ENCODE measurements at places on chromosomes 5 and 9.

DNA sequence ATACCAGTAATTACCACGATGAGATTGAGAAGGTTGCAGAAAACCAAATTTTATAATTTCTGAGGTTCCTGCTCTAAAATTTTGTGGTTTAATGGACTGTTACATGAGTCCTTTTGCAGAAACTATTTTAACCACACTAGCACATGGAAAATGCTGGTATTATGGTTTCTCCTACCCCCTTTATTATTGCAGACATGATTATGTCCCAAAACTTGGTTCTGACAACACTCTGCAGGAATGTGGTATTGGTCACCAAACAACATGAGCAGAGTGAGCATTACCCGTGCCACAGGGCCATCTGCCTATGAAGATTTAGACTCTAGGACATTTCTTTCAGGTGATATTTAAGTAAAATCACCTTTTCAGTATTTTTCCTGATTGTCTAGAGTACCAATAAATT, 2.8 kb upstream of the ECM2 start:
- DNase-seq = no peak

DNA sequence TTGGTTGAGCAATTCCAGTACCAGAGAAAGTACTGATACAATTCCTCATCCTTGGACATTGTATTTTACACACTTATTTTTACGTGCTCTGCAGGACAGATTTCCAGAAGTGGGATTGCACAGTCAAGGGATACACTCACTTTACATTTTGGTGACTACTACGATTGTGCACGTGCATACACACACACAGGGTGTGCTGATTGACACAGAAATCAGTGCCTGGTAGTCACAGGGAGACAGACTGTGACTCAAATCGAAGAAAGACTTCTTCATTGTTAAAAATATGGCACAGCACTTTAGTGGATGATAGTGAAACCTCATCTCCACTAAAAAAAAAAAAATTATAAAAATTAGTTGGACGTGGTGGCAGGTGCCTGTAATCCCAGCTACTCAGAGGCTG, 1.5 kb downstream of the GARIN3 start:
- DNase-seq = no peak

GRCh38 chr9:94809778-94810177, 83.3 kb downstream of the AOPEP start:
- DNase-seq = no peak

DNA sequence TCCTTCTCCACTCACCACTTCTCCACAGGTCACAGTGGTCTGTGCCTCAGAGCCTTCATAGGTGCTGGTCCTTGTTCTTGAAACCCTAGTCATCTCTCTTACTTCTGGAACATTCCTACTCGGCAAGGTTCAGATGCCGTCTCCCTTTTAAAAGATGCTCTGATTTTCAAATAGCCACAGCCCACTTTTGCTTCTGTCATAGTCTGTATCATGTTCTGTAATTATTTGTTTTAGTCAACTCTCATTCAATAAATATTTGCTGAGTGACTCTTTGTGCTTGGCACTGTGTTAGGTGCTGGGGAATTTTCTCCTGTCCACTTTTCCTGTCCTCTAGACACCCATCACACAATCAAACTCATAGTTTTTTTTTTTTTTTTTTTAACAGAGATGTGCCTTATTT, 181.3 kb upstream of the IL12B start:
- no peak for DNase-seq

- no peak for DNase-seq
These were observed 71.2 kb downstream of the RAB24 start for GRCh38 chr5:177232358-177232757.

- no peak for DNase-seq
These were observed 41.9 kb downstream of the HSDL2 start for GRCh38 chr9:112421771-112422222.

DNA sequence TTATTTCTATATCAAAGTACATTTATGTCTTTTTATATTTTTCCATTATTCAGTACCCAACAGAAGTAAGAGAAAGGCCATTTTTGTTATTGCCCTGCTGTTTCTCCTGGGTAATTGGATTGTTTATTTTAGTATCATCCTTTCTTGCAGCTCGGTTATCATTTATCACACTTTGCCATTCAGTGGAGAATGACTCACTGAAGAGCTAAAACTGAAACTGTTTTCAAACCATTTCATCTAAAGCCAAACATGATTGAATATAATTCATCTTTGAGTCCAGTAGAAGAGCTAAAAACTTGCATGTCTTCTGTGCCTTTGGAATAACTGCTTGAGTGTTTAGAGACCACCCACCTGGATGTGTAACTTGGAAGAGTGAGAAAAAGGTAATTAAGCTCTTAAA, 139.5 kb upstream of the PRDM9 start:
- DNase-seq = no peak

- DNase-seq = no peak
These were observed 12.0 kb upstream of the OLFM1 start for GRCh38 chr9:135075234-135076142.

DNA sequence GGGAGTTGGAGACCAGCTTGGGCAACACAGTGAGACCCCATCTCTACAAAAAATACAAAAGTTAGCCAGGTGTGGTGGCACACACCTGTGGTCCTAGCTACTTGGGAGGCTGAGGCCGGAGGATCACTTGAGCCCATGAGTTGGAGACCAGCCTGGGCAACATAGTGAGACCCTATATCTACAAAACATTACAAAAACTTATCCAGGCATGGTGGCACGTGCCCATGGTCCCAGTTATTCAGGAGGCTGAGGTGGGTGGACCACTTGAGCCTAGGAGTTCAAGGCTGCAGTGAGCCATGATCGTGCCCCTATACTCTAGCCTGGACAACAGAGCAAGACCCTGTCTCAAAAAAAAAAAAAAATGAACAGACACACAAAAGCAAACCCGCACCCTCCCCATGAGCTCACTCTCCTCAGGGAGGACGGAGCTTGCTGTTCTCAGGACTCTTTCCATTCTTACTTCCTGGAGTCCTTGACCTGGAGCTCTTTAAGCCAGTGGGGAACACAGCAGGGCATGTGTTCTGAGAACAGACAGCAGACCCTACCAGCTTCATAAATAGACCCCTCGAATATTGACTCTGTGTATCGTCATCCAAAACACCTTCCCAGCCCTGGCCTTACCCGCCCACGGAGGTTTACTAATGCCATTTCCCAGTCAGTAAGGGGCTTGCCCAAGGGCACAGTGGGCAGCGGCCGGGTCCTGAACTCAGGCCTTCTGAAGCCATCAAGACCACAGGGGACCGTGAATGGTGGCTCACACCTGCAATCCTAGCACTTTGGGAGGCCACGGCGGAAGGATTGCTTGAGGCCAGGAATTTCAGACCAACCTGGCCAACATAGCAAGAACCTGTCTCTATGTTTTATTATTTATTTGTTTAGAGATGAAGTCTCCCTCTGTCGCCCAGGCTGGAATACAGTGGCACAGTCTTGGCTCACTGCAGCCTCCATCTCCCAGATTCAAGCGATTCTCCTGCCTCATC, 11.1 kb downstream of the PTGES2 start:
- DNase-seq = no peak

- DNase-seq = no peak
These were observed 162.6 kb downstream of the CPLANE1 start for GRCh38 chr5:37086466-37087173.

DNA sequence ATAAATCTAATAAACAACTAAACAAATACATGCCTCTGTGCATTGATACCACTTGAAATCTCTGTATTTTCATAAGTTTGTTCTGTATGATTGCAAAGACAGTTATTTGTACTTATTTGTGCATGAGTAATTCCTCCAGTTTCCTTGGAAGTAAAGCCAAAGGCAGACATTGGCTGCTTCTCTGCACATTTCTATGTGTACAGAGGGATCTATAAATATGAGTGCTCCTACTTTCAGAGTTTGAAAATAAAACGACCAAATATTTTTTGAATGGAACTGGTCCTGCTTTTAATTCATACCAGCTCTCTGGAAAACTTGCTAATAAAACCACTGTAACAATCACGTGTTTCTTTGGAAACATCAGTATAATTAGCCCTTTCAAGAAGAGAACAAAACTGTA, 306.5 kb downstream of the MAN2A1 start:
- DNase-seq = no peak

DNA sequence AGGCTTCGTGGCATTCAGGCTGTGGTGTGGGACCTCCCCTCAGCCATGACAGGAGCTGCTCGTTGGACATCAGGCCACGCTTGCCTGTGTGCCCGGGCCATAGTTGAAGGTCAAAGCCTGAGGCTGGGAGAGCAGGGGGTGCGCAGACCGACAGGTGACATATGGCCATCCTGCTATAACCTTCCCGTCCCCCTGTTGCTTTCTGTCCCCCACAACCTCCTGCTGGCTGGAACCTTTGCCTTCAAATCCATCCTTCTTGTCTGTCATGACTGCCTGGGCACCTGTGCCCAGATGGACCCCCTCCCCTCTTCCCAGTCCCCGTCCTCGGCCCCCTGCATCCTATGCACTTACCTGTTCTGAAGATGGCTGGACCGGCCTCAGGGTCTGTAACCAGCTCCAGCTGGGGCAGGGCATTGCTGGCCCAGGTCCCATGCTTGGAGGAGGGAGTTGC, 83.2 kb downstream of the WNK2 start:
- DNase-seq = no peak

- DNase-seq = no peak
These were observed 185.3 kb downstream of the SLIT3 start for GRCh38 chr5:169115461-169116124.

DNA sequence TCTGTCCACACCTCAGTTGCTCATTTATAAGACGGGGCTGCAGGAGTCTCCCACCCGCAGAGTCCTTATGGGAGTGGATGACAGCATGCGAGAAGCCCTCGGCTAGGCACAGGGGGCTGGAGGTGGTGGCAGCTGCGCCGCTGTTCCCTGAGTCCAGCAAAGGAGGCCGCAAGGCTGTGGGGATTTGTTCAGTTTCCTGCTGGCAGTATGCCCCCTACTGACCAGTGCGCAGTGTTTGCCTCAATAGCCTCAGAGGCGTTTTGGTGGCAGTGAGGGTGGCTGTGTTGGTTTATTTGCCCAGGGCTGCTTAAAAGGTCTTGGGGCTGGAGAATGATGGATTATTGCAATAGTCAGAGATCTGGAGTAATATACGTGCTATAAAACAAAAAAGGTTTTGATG, 176.3 kb upstream of the OTULINL start:
- no peak for DNase-seq

- no peak for DNase-seq
These were observed 67.8 kb downstream of the ENTREP1 start for GRCh38 chr9:69392826-69393225.

DNA sequence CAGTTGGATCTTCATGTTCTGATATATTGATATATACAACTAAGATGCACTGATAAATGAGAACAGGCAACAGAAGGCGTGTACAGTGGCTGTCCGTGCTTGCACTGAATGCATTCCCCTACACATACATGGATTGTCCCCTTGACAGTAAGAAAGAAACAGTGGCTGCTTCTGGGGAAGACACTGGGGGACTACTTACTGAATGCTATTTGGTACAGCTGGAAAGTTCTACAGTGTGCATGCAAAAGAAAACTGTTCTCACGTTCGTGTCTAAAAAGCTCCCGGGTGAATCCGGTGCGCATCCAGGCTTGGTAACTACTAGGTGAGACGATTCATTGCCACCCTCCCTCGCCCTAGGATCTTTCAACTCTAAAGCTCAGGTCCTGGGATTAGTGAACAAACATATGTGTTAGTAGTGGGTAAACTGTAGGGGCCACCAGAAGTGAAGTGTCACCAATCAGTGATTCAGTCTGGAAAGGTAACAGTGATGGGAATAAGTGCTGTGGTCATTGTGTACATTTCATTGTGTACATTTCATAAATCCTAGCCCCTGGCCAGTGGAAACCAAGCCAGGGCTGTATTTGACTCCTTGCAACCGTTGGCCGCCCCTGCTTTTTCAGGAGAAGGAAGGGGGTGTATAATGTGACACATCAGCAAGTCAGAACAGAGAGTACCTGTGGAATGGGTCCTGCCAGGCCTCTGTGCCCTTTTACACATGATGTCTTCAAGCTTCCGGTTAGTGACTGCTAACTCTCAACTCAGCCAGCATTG, 46.3 kb upstream of the BOD1 start:
- DNase-seq = no peak

DNA sequence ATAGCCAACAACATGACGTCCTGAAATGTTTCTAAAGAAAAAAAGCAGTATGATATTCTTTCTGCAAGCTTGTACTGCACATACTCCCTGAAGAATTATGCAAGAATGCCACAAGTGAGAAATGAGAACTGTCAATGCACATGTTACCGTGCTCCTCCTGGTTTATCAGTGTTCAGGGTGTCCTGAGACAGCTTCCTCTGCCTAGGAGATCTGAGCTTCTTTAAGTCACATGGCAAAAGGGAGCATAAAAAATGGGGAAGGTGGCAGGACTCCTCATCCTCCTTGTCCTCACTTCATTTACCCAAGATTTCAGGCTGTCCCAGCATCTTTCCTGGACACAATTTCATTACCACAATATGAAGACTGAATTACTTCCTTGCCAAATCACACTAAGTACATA, 238.2 kb downstream of the GLIS3 start:
- no peak for DNase-seq

- DNase-seq = no peak
These were observed 46.5 kb upstream of the TNFAIP8 start for GRCh38 chr5:119309326-119309725.

DNA sequence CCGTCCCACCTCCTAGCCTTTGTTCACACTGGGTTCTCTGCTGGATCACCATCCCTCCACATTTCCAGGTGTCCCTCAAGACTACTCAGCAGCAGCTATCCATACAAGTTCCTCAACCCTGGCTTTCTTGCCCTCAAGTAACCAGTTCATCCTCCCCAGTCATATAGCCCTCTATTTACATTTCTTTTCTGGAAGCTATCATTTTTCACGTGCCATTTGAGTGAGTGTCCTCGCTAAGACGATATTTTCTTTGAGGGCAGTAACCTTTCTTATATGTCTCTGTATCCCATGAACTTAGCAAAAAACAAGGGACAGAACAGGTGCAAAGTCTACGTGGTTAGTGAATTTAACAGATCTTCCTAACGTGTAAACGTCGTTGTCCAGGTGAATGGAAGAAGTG, 29.6 kb upstream of the KCNMB1 start:
- no peak for DNase-seq

DNA sequence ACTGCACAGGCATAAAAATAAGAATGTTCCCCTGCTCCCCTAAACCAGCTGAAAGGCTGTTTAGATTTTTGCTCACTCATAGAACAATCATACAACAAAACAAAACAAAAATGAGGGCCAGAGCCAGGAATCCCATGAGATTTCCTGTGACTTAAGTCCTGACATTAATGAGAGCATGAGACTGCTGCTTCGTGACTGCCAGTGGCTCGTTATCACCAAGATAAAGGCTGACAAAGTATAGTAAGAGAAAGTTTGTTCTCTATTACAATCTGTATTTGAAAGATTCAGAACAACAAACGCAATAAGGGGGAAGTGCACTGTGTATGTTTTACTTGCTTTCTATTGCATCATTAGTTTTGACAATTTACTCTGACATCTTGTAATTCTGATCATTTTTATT, 837.1 kb upstream of the C9orf72 start:
- DNase-seq = no peak

GRCh38 chr5:176133289-176133870, 104.8 kb upstream of the SIMC1 start:
- no peak for DNase-seq

All from activated T-helper 1 cell treated with anti-CD3 and anti-CD28 coated beads, Interleukin-2, amount 50 U/mL, for 16 hours (primary cell).